ENCODE measurements at places on chromosomes 3 and 15. TPM values are rescaled to one million over a fixed set of nuclear protein-coding genes. Genes with fewer than 3 reads are reported as not detected.

Gene CD80
- polyA plus RNA-seq: 0.11 TPM

Gene CASR
- polyA plus RNA-seq: 24.8 TPM

Gene SLC27A2
- 64.1 TPM for polyA plus RNA-seq

Gene CEP19
- polyA plus RNA-seq: 6.5 TPM

DNA sequence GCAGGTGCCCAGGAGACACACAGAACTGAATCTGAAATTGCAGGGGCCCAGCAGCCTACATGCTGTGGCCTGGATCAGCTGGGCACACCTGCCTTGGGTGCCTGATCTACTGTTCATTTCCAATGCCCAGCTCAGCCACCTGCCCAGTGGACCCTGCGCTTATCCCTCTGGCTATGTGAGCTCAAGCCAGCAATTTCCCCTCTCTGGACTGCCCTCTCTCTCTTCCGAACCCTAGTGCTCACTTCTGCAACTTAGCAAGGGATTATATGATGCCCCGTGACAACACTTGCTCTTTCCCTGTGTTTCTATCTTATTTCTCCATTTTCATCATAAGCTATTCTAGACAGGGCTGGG is 276.0 kb downstream of the UACA start:
- DNase-seq: no peak

GRCh38 chr15:88654430-88655102 is 15.8 kb downstream of the ISG20 start:
- no peak for DNase-seq

GRCh38 chr3:64081235-64081630 is 57.9 kb upstream of the PSMD6 start:
- no peak for DNase-seq

DNA sequence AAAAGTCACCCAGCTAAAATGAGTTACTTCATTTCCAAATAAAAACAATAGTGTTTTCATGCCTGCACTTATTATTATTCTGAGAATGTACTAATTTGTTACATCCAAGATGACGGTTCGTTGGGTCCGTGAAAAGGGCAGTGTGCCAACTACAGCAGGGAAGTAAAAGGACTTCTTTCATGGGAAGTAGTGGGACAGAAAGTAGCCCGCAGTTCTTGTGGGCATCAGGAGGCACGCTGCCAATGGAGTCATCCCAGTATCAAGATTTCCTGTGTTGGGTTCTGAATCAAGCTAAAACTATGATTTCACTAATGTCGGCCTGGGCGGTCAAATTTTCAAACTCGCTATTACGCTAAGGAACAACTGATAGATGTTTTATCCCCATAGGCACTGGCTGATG is 254.5 kb upstream of the SOX2 start:
- no peak for DNase-seq

GRCh38 chr3:72630327-72630968 is 217.8 kb downstream of the SHQ1 start:
- DNase-seq: no peak
